ENCODE measurements at places on chromosomes 5 and 9.
A peak's percentile ranks its signal among the peaks of the same experiment; 100 is the strongest.

DNA sequence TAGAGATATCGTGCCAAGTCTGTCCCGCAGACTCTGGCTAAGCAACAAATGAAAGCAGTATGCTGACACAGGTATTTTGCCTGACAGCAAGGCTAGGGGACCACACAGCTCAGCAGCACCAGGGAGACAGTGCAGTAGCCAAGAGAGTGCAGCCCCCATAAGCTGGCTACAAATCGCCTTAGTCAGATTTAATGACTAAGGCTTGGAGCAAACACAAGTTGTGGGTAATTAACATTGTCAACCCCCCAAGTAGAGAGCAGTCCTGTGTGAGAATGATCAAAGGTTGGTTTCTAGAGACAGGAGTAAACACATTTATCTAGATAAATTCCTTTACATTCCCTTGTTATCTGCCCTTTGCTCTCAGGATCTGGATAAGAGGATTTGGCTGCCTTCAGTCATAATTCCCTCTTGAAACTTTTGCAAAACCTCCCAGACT is 1434.5 kb upstream of the CDH6 start:
- no peak for DNase-seq
- no peaks in the 10 kb centered on the region for H3K36me3 ChIP-seq
- H3K27ac ChIP-seq: no peak overlapping the region

DNA sequence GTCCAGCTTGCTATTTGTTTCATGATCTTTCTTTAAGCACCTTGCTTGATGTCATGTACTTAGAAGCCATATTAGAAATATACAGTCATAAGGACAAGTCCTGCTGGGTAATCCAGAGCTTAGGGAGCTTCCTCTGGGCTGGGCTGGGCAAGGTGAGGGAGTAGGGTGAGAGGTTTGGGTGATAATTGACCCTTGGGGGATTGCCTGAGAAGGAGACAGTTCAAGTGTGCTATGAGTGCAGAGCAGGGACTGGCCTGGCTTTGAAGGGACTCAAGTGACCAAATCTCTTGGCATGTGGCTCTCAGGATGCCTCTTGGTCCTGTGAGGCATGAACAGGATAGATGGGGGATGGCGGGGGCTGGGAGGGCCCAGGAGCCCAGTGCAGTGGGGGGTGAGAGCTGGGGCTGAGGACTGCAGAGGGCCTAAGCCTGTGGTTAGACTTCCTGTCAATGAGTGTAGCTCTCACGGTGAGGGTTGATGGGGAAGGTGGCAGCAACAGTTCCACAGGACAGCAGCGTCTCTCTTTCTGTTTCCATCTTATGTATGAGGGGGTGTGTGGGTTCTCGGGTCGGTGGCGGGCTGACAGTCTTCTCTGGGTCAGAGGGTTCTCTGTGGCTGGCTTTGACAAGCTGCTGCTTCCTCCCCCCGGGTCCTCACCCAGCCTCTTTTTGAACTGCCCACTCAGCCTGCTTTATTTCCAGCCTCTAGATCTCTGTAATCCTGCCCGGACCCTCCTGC is 53.5 kb downstream of the RGS3 start:
- peaks cover 30% of the 10 kb centered on the region for H3K4me1 ChIP-seq
- no peak overlapping the region for H3K4me3 ChIP-seq
- no peaks in the 10 kb centered on the region for H3K27me3 ChIP-seq
- peak overlapping the region; percentile 22 for H3K27ac ChIP-seq

DNA sequence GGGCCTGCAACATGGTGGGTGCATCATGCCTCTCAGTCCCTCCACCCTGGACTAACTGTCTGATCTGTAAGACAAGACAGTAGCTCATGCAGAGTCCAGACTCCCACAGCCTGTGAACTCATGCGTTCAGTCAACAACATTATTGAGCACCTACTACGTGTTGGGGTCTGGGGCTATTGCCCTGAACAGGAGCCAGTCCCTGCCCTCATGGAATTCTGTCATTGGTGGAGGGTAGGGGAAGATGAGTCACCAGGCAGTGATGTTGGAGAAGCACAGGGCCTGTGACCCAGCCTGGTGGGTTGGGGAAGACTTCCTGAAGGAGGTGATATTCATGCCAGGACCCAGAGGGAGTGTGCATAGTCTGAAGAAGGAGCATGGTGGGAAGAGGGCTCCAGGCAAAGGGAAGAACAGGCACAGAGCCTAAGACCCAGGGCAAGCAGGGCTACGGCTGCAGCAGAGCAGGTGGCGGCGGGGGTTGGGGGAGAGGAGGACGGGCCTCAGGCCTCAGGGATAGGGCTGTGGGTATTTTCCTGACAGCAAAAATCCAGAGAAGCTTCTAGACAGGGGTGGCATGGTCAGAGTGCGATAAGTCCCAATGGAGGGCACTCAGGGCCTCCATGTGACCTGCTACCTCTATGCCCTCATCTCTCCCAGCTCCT is 26.7 kb upstream of the PSD2 start:
- H3K27me3 ChIP-seq: no peaks in the 10 kb centered on the region
- no peak overlapping the region for H3K27ac ChIP-seq
- H3K4me3 ChIP-seq: no peak overlapping the region
- DNase-seq: no peak

GRCh38 chr9:121073038-121073437 is 1.7 kb upstream of the CNTRL start:
- H3K4me3 ChIP-seq: peak overlapping the region; percentile 96
- H3K4me1 ChIP-seq: peaks cover 32% of the 10 kb centered on the region
- no peak for DNase-seq
- H3K36me3 ChIP-seq: no peaks in the 10 kb centered on the region
- peak overlapping the region; percentile 76 for H3K27ac ChIP-seq
- no peaks in the 10 kb centered on the region for H3K27me3 ChIP-seq

DNA sequence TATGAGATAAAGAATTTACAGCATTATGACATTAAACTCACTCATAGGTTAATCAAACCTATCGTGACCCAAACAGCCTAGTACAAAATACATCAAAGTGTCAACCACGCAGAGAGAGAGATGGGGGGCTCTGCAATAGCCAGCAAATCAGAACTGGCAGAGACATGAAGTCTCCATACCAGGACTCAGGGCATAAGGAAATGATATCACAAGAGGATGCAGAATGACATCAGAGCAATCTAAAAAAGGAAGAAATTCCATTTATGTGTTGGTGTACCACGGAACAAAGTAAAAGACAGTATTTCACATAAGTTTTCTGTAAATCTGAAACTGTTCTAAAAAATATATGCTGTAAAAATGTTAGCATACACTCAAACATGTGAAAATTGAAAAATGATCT is 24.6 kb downstream of the BICD2 start:
- H3K27ac ChIP-seq: peak overlapping the region; percentile 63
- no peaks in the 10 kb centered on the region for H3K36me3 ChIP-seq
- no peak for DNase-seq
- H3K27me3 ChIP-seq: no peaks in the 10 kb centered on the region
- H3K4me3 ChIP-seq: peak overlapping the region; percentile 52
- H3K4me1 ChIP-seq: peaks cover 17% of the 10 kb centered on the region

DNA sequence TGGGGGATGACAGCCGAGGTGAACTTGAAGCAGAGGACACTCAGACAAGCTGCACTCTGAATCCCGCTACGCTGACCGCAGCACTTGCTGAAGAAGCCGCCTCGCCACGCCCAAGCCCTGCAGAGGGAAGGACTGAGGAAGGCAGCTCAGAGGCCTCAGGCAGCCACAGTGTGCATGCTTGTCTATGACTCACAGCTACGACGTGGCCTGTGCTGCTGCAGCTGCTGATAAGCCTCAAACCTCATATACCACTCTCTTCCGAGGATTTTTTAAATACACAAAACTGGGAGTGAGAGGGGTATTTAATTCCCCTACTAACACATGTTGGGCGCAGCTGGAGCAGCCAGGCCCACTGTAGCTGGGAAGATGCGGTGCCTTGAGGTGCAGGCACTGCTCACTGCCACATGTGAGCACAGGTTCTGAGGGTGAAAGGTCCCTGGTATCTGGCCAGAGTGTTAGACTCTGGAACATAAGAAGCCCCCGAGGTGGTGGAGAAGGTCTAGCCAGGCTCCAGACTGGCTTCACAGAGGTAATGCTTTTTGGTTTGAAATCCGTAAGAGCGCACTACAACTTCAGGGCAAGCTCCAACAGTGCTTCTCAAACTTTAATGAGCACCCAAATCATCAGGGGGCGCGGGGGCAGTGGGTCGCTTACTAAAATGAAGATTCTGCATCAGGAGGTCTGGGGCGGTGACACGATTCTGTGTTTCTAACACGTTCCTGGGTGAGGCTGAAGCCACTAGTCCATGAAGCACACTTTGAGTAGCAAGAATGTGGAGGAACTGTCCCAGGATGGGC is 196.8 kb downstream of the AUH start:
- H3K4me1 ChIP-seq: peaks cover 4% of the 10 kb centered on the region
- H3K27ac ChIP-seq: no peak overlapping the region
- no peak overlapping the region for H3K4me3 ChIP-seq

- peaks cover 12% of the 10 kb centered on the region for H3K4me1 ChIP-seq
- no peaks in the 10 kb centered on the region for H3K36me3 ChIP-seq
- H3K27ac ChIP-seq: no peak overlapping the region
- H3K27me3 ChIP-seq: no peaks in the 10 kb centered on the region
- no peak overlapping the region for H3K4me3 ChIP-seq
Observed at GRCh38 chr5:95803271-95804148, 19.0 kb downstream of the GLRX start.

Measured in thoracic aorta (tissue), 2 donors.